IPS-NIHi11 (cell line): ENCODE measurements at places on chromosomes 16 and 17.

DNA sequence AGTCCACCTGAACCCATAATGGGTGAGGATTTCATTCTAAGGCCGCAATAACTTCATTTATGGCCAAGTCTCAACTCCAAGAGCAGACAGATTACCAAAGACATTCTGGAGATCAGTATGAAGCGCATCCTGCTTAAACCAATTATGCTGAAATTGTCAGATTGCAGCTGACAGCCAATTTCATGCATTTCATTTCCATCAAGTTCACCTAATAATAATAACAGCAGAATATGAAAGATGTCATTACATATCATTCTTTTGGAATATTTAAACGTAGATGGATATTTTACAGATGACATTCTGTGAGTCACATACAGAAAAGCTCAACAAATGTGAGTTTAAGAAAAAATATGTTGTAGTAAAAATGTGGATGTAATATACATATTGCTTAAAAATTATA is 54.9 kb upstream of the NACA2 start:
- no peak for DNase-seq

- no peak for DNase-seq
These were observed 3.8 kb downstream of the SHISA6 start for GRCh38 chr17:11244776-11245175.

DNA sequence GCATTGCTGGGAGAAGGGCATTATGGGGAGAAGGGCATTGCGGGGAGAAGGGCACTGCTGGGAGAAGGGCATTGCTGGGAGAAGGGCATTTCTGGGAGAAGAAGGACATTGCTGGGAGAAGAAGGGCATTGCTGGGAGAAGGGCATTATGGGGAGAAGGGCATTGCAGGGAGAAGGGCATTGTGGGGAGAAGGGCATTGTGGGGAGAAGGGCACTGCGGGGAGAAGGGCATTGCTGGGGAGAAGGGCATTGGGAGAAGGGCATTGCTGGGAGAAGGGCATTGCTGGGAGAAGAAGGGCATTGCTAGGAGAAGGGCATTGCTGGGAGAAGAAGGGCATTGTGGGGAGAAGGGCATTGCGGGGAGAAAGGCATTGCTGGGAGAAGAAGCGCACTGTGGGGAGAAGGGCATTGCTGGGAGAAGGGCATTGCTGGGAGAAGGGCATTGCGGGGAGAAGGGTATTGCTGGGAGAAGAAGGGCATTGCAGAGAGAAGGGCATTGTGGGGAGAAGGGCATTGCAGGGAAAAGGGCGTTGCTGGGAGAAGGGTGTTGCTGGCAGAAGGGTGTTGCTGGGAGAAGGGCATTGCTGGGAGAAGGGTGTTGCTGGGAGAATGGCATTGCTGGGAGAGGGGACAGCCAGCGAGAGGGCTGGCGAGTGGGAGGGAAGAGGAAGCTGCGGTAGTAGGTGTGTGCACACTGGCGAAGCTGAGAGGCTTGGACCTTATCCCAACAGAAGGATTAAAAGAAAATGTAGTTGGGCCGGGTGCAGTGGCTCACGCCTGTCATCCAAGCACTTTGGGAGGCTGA is 4.6 kb upstream of the PYDC1 start:
- DNase-seq, result peak; percentile 4

GRCh38 chr17:1273492-1274244 is 3.4 kb downstream of the BHLHA9 start:
- no peak for DNase-seq

GRCh38 chr17:82984751-82985427 is 94.5 kb upstream of the METRNL start:
- DNase-seq, result no peak

DNA sequence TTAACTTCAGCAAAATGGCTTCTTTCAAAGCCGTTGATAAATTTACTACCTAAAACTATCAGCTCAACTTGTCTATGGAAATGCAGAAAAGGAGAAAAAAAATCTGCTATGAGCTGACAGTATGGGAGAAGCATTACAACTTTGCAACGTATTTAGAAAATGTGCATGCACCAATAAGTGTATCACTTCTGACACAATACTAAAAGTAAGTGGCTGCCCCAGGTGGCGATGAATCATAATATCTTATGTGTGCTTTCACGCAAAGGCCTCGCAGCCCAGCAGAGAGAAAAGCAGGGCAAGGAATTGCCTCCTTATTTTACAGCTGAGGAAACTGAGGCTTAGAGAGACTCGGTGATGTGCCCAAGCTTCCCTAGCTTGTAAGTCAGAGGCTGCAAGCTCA is 101.8 kb downstream of the SALL1 start:
- no peak for DNase-seq

DNA sequence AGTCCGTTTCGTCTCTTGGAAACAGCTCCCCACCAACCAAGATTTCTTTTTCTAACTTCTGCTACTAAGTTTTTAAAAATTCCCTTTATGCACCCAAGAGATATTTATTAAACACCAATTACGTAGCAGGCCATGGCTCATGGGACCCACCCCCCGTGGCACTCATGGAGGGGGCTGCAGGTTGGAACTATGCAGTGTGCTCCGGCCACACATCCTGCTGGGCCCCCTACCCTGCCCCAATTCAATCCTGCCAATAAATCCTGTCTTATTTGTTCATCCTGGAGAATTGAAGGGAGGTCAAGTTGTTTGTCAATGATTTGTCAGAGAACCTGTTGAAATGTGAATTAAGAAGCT is 48.2 kb downstream of the IL21R start:
- DNase-seq, result no peak

- no peak for DNase-seq
These were observed 190.3 kb downstream of the KIF2B start for GRCh38 chr17:54013072-54013471.

DNA sequence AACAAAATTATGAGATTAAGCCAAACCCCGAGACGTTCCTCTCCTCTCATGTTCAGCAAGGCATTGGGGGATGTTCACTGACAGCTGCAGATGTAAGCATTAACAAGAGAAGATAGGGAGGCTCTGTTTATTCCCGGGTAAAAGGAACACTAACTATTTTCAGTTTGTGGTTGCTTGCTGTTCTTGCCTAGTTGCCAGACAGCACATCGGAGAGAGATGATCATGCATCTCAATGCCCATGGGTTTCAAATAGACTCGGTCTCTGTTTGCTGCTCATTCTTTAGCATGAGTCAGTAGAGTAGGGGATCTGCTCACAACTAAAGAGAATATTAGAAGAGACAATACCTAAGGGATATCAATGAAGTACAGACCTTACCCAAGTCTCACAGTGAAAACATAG is 78.3 kb downstream of the TMEM100 start:
- no peak for DNase-seq

DNA sequence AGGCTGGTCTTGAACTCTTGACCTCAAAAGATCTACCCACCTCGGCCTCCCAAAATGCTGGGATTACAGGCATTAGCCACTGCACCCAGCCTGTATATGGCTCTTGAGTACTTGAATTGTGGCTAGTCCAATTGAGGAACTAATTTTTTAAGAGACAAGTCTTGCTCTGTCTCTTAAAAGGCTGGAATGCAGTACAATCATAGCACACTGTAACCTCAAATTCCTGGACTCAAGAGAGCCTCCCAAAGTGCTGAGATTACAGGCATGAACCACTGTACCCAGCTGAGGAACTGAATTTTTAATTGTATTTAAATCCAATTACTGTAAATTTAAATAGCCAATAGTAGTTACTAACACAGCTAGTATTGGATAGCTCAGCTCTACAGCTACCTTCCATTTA is 50.6 kb downstream of the MED13 start:
- DNase-seq, result no peak

- peak; percentile 74 for DNase-seq
These were observed 26.1 kb downstream of the MAP2K4 start for GRCh38 chr17:12046786-12047185.

GRCh38 chr16:2857451-2858244 is at the start of gene PRSS22:
TSS of gene PRSS22 (minus strand) at chr16:2858170. CDS start at chr16:2858104, 66 bp downstream.
- peak; percentile 61 for DNase-seq

GRCh38 chr16:4297480-4297879 is 18.4 kb upstream of the GLIS2 start:
- no peak for DNase-seq

GRCh38 chr16:30416624-30417528 is 9.5 kb downstream of the ZNF771 start:
- DNase-seq, result no peak

DNA sequence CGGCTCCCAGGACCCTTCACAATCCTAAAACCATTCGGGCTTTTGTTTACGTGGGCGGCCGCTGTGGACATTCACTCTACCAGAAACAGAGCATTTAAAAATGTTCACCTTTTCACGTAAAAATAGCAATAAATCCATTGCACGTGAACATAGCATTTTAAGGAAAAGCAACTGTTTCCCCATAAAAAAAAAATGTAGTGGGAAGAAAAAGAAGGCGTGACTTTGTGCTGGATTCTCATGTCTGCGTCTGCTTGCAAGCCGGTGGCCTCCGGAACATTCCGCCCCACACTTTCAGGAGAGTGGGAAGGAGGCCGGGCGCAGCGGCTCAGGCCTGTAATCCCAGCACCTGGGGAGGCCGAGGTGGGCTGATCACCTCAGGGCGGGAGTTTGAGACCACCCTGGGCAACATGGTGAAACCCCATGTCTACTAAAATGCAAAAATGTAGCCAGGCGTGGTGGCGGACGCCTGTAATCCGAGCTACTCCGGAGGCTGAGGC is 13.4 kb upstream of the GNG13 start:
- DNase-seq, result no peak

GRCh38 chr17:10096596-10096995 is 101.8 kb downstream of the GAS7 start:
- DNase-seq, result no peak

GRCh38 chr16:22161999-22162655 is at the start of gene SDR42E2:
TSS of gene SDR42E2 (plus strand) at chr16:22162506. CDS start at chr16:22165583, 3,077 bp downstream.
- DNase-seq, result peak; percentile 100

- no peak for DNase-seq
These were observed 666 bp downstream of the HGS start for GRCh38 chr17:81684442-81684911.

DNA sequence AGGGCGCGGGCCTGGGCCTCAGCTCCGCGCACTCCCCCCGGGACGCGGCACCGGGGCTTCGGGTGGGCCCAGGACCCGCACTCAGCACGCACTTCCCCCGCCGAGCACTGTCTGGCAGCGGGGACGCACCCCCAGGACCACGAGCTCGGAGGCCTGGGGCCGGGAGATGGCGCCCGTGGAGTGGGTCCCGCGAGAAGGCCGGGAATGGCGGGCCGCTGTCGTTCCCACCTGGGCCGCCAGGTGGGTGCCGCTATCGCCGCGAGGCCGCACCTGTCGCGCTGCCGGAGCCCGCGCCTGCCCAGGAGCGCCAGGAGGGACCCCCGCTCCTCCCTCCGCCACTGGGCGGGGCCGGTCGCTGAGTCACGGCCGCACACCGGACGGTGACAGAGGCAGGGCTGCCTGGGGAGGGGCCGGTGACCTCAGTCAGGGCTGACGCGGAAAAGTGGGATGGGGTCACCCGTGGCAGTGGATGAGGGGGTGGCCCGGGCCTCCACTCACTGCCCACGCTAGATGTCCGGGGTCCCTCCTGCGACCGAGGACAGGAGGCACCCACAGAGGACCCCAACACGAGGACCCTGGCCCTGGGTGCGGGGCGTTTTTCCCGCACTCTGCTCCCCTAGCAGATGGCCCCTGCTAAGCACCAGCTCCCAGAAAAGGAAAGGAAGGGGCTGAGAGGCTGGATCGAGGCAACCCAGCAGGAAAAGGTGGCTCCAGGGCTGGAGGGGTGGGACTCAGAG is 6.9 kb upstream of the ACTG1 start:
- DNase-seq, result peak; percentile 78
